H1 (cell line): ENCODE measurements at places on chromosomes 5 and 9. TPM values are rescaled to one million over a fixed set of nuclear protein-coding genes. Genes with fewer than 3 reads are reported as not detected.

Gene TSSK1B
- 0.05 and 0.08 TPM in 2 replicates for polyA plus RNA-seq

Gene SHOC1
- not detected in 2 replicates for polyA plus RNA-seq

- DNase-seq = no peak
These were observed 446.4 kb downstream of the ISL1 start for GRCh38 chr5:51829691-51830090.

DNA sequence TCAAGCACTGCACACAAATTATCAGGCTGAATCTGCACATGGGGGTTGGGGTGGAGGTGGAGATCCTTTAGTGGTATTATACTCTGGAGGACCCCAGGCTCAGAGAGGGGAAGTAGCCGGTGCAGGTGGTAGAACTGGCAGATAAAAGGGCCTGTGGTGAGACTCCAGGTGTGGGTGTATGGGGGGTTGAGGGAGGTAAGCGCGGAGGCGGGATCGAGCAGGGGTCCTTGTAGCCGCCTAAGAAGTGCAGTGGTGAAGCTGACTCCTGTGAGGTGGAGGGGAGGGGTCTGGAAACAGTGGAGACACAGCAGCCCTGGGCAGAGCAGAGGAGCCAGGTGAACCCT is 841 bp downstream of the ACSL6 start:
- no peak for DNase-seq

GRCh38 chr5:178595150-178595549 is 5.0 kb upstream of the COL23A1 start:
- no peak for DNase-seq

- no peak for DNase-seq
These were observed 189.4 kb downstream of the CCDC192 start for GRCh38 chr5:127892467-127893207.

DNA sequence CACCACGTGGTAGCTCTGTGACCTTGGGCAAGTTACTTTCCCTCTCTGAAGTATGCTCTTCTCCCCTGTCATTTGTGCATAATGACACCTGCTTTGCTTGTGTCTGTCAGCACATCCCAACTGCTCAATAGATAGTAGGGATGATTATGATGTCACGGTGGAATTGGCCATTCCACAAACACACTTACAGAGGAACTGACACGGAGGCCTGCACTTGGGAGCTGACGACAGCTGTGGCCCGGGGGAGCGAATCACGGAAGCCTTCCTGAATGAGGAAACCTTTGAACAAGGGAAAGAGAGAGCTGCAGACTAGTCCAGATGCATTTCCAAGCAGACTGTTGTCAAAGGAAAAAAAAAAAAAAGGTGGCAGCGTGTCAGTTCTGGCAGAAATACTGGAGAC is 21.0 kb downstream of the TLX3 start:
- no peak for DNase-seq

DNA sequence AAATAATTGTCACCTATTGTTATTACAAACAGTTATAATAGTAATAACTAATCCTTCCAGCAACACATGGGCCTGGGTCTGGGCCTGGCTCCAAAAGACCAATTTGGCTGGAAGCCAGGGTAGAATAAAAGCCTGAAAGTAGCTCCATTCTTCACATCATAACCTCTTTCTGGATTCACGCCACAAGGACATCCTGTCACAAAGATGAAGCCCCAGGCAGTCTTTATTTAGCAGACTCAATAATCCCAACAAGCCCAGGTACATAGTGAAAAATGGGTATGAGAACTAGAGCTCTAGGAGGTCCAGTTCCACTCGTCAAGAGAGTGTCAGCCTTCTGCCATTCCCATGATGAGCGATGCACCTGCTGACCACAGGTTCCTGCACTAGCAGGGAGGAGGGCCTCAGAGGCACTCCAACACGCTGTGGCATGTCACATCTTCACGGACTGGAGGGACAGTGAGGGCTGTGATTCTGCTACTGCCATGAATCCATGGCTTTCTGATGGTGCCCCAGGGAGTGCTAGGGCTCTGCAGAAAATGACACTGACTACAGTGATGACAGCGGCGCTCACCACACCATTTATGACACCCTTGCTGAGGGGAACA is 124.9 kb downstream of the SPOCK1 start:
- DNase-seq = no peak

GRCh38 chr9:78326564-78326963 is 29.6 kb downstream of the PSAT1 start:
- DNase-seq = no peak

Gene DAB2
- polyA plus RNA-seq = 1.7 and 2.6 TPM in 2 replicates

Gene GFI1B
- polyA plus RNA-seq = 0.11 and 0.20 TPM in 2 replicates

Gene OR2S2
- not detected in 2 replicates for polyA plus RNA-seq

Gene UNC5A
- polyA plus RNA-seq = 7.6 and 11.1 TPM in 2 replicates

DNA sequence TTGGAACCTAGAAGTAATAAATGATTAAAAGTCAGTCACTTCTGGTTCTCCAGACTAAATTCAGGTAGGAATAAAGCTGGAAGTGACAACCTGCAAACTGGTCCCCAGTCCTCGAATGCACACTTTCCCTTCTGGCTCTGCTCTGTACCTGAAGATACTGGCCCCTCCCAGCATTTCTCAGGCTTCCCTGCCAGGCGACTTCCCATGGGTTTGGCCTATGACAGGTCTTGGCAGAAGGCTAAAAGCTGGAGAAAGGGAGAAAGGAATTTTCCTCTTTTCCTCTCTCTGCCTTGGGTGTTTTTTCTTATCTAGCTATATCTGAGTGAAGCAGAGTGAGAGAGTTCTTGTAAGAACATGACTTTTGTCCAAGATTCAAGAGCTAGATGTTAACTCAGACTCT is 1005.7 kb downstream of the DTWD2 start:
- no peak for DNase-seq

GRCh38 chr5:76717222-76718083 is 1.5 kb downstream of the F2R start:
- DNase-seq = no peak

DNA sequence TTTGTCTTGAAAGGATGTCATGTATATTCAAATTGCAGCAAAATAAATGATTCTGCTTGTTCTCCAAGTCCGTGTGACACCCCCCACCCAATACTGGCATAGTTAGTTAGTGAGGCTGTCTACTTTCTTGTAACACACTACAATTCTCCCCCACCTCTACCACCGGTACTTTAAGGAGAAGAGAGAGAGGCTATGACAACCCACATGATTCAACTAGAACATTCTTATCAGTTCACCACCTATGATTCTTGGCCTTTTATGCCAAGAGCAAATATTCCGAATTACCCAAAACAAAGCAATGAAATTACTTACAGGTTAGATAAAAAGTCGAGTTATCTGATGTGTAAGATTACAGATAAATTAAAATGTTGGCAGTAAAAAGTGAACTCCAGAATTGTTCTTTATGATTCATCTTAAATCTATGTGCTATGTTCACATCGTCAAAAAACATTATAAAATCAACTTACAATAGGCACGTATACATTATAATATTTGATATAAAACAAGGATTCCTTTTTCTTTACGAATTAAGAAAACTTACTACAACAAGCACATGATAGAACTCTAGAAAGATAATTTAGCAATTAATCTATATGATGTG is 14.4 kb downstream of the MEF2C start:
- DNase-seq = no peak

DNA sequence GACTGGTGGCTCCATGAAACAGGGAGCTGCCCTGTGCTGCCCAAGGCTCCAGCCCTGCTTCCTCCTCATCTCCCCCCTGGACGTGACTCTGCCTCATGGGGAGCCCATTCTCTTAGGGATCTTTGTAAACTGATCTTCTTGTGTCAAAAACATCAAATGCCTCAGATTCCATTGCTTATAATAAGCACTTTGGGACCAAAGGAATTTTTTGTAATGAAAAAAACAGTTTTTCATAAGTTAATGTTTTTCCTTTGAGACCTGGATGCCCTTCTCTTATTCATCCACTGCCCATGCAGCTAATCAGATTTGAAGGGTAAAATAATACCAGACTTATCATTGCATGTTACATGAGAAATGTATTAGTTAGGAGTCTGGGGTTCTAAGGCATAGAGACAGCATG is 41.7 kb downstream of the PALM2AKAP2 start:
- no peak for DNase-seq

Gene REEP2
- 26.5 and 44.7 TPM in 2 replicates for polyA plus RNA-seq

Gene CYSRT1
- 6.5 and 7.6 TPM in 2 replicates for polyA plus RNA-seq

GRCh38 chr5:73338256-73339050 is 110.1 kb downstream of the FOXD1 start:
- no peak for DNase-seq

Gene PCDHB6
- polyA plus RNA-seq = 0.29 and 0.39 TPM in 2 replicates

- no peak for DNase-seq
These were observed 393.5 kb downstream of the PDE4D start for GRCh38 chr5:59500014-59500413.

GRCh38 chr5:602466-603035 is 9.6 kb upstream of the CEP72 start:
- no peak for DNase-seq

Gene RLN2
- 2.5 and 6.0 TPM in 2 replicates for polyA plus RNA-seq

DNA sequence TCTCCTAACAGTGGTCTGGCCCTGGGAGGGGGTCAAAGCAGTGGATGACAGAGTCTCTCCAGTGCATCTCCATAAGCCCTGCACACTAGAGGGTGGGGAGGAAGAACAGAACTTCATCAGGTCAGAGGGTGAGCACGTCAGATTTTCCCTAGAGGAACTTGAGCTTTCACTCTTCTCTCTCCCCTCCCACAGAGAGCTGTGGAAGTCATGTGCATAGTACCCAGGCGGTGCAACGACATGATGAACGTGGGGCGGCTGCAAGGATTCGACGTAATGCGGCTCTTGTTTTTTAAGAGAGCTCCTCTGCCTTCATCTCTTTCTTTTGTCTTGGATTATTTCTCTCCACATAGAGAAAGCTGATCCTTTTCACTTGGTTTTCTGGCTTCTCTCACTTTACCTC is 100.2 kb upstream of the OTULINL start:
- DNase-seq = no peak

- no peak for DNase-seq
These were observed 14.9 kb upstream of the SLC6A3 start for GRCh38 chr5:1460054-1460682.

- no peak for DNase-seq
These were observed 311.9 kb upstream of the PANK3 start for GRCh38 chr5:168890816-168891812.

DNA sequence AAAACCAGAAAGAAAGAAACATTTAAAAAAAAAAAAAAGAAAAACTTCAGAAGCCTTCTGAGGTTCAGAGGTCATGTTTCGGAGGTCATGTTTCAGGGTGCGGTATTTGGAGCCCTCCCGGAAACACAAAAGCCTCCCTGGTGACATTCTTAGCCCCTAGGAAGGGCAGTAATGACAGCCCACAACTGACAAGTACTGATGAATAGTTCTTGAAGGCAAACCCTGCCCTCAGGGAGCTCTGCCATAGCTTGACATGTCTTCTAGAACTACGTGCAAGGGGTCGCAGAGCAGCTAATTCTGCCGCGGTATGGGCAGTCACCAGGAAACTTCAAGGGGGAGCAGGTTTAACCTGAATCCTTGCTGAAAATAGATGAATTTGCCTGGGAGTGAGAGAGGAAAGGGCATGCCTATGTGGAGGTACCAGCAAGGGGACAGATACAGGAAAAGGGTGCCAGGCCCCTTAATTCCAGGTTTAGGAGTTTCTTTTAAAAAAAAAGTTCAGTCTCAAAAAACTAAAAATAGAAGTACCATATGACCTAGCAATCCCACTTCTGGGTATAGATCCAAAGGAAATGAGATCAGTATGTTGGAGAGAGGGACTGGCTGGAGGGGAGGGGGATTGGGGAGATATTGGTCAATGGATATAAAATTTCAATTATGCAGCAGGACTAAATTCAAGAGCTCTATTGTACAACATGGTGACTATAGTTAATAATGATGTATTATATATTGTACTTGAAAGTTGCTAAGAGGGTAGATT is 98.4 kb downstream of the C9orf152 start:
- DNase-seq = no peak

Gene CAMSAP1
- polyA plus RNA-seq = 13.4 and 14.4 TPM in 2 replicates

Gene CDH9
- 0.57 and 1.0 TPM in 2 replicates for polyA plus RNA-seq

Gene ZDHHC21
- 1.3 and 1.9 TPM in 2 replicates for polyA plus RNA-seq

DNA sequence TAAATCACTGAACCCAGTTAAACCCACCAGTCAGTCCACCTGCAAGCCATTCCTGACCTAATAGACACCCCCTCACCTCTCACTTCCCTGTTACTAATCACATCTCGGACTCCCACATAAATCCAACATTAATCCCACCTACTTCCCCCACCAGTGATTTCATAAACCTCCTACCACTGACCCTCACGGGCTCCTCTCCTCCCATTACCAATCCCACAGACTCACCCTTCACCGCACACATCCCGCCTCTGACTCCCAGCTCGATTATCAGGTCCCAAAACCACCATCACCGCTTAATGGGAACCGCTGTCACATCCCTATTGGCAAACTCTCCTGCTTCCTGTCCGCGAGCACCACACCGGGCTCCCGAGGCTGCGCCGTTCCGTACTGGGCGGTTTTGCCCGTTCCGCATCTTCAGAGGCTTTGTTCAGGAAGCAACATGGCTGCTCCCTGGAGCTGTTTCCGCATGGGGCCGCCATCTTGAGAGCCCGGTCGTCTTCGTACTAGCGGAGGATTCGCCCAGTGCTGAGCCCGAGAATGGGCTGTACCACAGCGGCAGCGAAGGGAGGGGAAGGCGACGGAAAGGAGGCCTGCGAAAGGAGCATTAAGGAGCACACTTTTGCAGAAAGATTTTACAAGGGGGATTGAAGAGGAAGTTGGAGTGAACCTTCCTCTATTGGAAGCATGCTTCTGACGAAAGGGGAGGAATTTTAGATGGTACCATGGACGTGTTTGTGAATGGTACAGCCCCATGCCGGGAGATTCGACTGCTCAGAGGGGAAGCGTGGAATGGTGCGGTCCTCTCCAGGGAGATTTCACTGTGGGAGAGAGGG is at the start of gene ZNF300:
Gene ZNF300, minus strand, starts transcription at position 502 of the 833 bp plus-strand sequence. CDS start 1,825 bp downstream, outside the sequence.
- peak; percentile 84 for DNase-seq

Gene ZNF618
- polyA plus RNA-seq = 9.6 and 11.2 TPM in 2 replicates

- DNase-seq = no peak
These were observed 15.8 kb upstream of the FCHO2 start for GRCh38 chr5:72940082-72940481.
